ENCODE measurements at places on chromosomes 7 and 10. TPM values are rescaled to one million over a fixed set of nuclear protein-coding genes. Genes with fewer than 3 reads are reported as not detected.

- DNase-seq, result no peak
Measured at GRCh38 chr7:74633451-74633921, 24.0 kb upstream of the GTF2I start.

GRCh38 chr10:58326967-58327381 lies 7.8 kb upstream of the UBE2D1 start:
- no peak for DNase-seq

DNA sequence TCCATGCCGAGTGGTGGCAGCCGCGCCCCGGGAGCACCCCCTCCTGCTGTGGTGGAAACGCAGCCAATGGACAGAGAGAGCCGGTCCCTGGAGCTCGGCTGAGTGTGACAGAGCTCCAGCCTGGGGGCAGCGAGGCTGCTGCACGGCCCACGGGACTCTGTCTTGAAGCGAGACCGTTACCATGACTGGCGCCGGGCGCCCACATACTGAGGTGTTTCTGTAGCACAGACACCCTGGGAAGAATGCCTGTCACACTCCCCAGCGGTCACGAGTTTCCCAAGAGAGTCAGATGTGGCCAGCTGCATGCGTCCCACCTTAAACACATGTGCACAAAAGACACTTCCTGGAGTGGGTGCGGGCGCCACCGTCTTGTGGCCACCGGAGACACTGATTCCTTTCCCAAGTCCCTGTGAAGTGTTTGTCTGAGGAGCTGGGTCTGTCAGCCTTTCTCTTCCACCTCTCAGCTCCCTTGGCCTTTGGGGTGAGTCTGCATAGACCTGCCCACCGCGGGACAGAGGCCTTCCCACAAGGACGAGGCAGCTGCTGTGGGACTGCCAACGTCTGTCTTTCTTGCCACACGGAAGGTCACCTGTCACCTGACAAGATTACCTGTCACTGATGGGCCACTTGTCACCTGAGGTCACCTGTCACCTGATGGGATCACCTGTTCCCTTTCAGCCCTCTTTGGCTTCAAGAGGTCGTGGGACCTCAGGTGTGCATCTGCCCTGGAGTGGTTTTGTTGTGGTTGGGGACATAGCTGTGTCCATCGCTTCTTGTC lies 94.6 kb downstream of the DNAJB6 start:
- no peak for DNase-seq

GRCh38 chr10:71333129-71333887 lies 14.2 kb downstream of the SLC29A3 start:
- DNase-seq, result no peak

GRCh38 chr10:116093031-116093430 lies 180.0 kb downstream of the GFRA1 start:
- no peak for DNase-seq

DNA sequence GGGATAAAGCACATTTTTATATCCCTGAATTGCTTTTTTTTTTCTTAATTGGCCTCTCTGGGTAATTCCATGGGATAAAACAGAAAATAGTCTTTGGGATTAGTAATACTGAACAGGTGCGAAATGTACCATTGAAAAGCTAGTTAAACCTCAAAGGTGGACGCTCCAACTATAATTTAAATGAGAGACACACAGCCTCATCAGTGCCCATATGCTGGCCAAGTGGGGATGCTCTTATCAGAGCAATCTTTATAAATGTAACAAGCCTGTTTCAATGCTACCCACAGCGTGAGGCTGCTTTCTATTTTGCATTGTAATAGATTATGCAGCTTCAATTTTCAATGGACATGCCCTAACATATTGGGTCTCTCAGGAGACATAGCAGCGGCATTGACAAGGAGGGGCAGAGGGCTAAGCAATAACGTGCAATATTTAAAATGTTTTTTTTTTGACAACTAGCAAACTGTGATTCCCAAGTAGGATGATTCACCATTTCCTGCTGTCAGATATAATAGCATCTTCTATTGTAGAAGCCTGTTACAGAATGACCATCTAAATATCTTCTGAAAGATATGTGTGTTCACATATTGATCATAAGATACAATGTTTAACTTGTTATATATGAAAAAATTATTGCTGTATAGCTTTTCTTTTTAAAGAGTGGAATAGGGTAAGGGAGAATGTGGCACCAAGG lies 91.3 kb upstream of the BET1 start:
- DNase-seq, result no peak

DNA sequence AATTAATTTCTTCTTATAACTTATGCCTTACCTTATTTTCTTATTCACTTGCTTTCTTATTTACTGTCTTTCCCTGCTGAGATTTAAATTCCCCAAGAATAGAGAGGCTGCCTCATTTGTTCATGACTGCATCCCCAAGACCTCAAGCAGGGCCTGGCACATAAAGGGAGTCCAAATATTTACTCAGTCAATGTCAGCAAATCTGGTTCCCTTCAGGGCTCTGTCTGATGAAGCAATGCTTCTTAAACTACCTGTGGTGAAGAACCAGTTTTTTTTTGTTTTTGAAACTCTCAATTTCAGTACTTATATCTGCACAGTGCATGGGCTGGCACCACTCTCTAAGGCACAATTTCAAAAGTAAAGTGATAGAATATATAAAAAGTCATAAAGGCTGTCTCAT lies 4.7 kb downstream of the ZNF239 start:
- DNase-seq, result no peak

DNA sequence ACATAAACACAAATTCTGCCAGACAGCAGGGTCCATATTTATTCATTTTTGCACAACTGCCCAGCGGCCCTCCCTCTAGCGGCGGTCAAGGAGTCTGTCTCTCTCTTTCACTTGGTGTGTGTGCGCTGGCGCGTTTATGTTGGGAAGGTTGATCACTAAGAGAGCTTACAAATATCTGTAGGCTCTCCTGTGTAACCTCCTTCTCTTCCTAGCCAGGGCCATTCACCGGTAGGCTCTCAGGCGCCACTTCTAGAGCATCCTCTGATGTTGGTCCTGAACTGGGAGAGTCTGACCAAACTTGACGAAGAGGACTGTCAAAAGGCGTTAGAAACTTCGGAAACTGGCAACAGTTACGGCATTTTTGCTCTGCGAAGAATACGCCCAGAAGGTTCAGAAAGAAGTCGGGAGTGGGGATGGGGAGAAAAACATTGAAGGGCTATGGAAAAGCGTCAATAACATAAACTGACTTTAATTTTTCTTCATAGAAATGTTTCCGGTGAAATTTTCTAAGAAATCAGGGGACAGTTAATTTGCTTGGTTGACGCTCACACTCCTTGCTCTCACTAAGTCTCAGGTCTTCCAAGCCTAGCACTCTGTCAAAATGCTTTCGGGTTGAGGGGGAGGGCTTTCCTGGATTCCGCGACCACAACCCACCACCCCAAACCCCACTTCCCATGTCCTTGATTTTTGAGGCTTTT lies 731.1 kb downstream of the ZWINT start:
- no peak for DNase-seq

Gene AZGP1
- total RNA-seq, result 0.52 TPM

Gene HOGA1
- 0.28 TPM for total RNA-seq

DNA sequence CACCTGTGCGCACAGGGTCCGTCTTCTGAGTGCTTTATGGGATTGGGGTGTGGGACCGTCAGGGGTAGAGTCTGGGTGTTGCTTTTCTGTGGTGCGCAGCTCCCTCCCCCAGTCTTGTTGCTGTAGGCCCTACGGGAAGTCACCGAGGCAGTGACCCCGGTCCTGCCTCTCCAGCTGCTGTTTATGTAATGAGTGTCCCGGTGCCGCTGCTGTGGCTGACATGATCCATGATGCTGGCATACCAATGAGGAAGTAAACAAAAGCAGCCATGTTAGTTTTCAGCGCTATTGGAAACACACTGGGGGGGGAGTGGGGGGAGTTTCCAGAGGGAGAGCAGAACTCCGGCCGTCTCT lies 1.1 kb downstream of the TRIM8 start:
- DNase-seq, result no peak

Gene LRGUK
- 3.6 TPM for total RNA-seq

Gene ADCYAP1R1
- 14.6 TPM for total RNA-seq

DNA sequence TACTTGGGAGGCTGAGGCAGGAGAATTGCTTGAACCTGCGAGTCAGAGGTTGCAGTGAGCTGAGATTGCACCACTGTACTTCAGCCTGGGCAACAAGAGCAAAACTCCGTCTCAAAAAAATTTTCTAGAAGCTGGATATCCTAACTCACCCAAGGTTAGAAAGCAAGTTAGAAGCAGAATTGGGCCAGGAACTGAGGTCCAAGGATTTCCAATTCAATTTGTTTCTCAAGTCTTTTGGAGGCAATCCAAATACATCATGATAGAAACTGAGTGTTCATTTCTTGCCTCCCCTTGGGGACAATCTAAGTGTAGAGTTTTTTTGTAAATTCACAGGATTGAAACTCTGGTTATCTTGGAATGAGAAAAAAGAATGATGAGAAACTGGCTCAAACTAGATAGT lies 45.5 kb downstream of the LAMB1 start:
- no peak for DNase-seq

DNA sequence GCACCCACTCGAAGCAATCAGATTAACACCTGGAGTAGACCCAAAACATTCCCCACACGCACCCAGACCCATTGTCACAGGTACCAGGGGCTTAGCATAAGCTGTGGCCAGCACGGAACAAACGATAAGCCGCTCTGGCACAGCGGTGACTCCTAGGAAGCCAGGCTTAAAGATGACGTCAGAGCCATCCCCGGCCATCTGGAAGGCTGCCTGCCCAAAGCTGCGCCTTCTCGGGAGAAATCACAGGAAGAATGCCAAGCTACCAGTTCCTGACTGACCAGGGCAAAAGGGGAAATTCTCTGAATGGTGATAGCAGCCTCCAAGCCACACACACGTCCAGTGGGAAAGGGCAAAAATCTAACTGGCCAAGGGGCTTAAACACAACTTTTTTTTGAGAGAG lies 13.0 kb upstream of the WIPI2 start:
- DNase-seq, result no peak

DNA sequence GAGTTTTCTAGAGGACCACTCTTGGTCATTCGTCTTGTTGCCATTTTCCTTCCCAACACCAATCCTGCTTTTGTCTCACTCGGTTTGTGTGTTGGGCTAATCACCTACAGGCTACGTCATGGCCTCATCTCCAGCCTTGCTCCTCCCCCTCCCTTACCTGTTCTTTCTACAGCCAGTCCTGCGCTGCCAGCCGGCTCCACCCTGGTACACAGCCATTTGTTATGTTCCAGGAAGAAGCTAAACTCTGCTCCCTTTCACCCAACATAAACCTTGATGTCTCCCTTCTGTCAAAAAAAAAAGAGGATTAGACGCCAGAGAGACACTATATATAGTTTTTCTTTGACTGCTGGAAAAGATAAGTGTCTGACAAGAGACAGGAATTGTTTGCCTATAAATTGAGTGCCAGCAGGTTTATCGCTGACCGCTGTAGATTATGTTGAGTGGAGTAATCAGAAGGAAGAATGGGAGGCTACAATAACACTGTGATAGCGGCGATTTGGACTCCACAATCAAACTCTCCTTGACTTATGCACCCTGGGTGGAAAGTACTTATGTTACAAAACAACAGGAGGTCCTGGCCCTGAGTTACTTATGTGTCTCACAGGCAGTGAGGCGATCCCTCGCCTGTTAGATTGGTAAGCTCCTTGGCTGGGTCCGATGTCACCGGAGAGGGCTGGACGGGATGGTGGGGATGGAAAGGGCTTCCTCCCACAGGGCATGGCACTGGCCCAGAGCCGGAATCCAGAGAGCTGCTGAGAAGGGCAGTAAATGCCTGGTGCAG lies 171.3 kb upstream of the BMPER start:
- DNase-seq, result no peak

GRCh38 chr7:139869886-139870285 lies 40.8 kb downstream of the TBXAS1 start:
- no peak for DNase-seq

GRCh38 chr7:122014697-122015096 lies 129.4 kb downstream of the AASS start:
- DNase-seq, result no peak

GRCh38 chr7:34096198-34096651 lies 190.9 kb downstream of the BMPER start:
- DNase-seq, result no peak

GRCh38 chr10:3564346-3565002 lies 220.5 kb downstream of the KLF6 start:
- DNase-seq, result no peak
